ENCODE measurements at places on chromosomes 16 and 17. TPM values are rescaled to one million over a fixed set of nuclear protein-coding genes. Genes with fewer than 3 reads are reported as not detected.

Gene CACNG5
- not detected for total RNA-seq

Gene NECAB2
- not detected for total RNA-seq

Gene EMC8
- total RNA-seq: 30.4 TPM

Gene KRT9
- not detected for total RNA-seq

Gene NDE1
- 107 TPM for total RNA-seq

Gene NKD1
- 3.1 TPM for total RNA-seq

Gene KRT12
- not detected for total RNA-seq

Gene TRAF4
- 117 TPM for total RNA-seq

Gene TLCD2
- 0.30 TPM for total RNA-seq

Gene NT5M
- total RNA-seq: 4.3 TPM

Gene ZNF423
- not detected for total RNA-seq

Gene KCNH6
- total RNA-seq: not detected

Gene SPEM3
- total RNA-seq: not detected

Gene C16orf86
- 3.0 TPM for total RNA-seq

Gene GPR139
- not detected for total RNA-seq

Gene FBXL16
- total RNA-seq: 6.8 TPM

Gene TMED6
- 1.3 TPM for total RNA-seq

Gene CD300C
- not detected for total RNA-seq

Gene KRTAP1-5
- not detected for total RNA-seq

Gene FSCN2
- 0.58 TPM for total RNA-seq

Gene ATP1B2
- 0.32 TPM for total RNA-seq

Gene P2RX1
- 0.89 TPM for total RNA-seq

Gene SCNN1B
- total RNA-seq: not detected

Gene SLC5A11
- not detected for total RNA-seq

Gene PRRT2
- total RNA-seq: 0.93 TPM

Gene TAT
- total RNA-seq: not detected

Gene PRAC1
- total RNA-seq: not detected

Gene SMIM22
- total RNA-seq: not detected

Gene STH
- not detected for total RNA-seq
